ENCODE measurements at places on chromosomes 7 and 10.

DNA sequence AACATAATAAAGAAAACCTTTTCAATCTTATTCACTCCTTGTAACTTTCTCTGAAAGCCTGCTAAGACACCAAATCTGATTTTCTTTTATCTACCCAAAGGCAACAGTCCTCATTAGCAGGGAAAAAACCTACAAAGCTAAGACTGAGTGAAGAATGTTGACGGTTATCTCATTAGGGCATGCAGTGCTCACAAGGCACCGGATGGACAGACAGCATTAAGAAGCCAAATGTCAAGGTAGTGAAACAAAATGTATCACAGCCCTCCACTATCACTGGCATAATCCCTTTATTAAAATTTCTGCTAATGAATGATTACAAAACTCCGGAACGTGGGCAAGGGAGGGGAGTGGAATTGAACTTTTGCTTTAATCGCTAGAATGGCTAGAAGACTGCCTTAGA is 442.8 kb downstream of the NEBL start:
- H3K4me3 ChIP-seq = no peak overlapping the region
- H3K27ac ChIP-seq = no peak overlapping the region
- H3K36me3 ChIP-seq = no peaks in the 10 kb centered on the region

DNA sequence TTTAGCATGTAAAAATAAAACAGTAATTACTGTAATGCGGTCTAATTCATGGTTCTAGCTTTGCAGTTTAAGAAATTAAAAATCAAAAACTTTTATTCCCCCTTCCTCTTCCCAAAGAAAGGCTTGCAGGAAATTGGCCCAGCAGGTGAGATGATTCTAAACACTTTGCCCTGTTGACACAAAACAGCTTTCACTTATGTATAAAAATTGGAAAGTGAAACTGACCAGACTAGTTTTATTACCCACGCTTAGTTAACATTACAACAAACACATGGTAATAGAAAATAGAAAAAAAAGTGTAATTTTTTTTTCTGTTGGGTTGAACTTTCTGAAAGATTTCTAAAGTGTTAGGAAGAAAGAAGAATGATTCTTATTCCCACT is 1.2 kb upstream of the CCDC6 start:
- peaks cover 15% of the 10 kb centered on the region for H3K4me1 ChIP-seq
- H3K27me3 ChIP-seq = no peaks in the 10 kb centered on the region
- peak; percentile 28 for DNase-seq
- H3K4me3 ChIP-seq = peak overlapping the region; percentile 97
- H3K36me3 ChIP-seq = no peaks in the 10 kb centered on the region

GRCh38 chr7:28958235-28958979 is at the start of gene TRIL:
TRIL (minus strand) TSS chr7:28958330; CDS start chr7:28958046, 284 bp downstream.
- no peaks in the 10 kb centered on the region for H3K36me3 ChIP-seq
- H3K4me1 ChIP-seq = peaks cover 10% of the 10 kb centered on the region
- H3K4me3 ChIP-seq = no peak within 1 kb of the TSS

DNA sequence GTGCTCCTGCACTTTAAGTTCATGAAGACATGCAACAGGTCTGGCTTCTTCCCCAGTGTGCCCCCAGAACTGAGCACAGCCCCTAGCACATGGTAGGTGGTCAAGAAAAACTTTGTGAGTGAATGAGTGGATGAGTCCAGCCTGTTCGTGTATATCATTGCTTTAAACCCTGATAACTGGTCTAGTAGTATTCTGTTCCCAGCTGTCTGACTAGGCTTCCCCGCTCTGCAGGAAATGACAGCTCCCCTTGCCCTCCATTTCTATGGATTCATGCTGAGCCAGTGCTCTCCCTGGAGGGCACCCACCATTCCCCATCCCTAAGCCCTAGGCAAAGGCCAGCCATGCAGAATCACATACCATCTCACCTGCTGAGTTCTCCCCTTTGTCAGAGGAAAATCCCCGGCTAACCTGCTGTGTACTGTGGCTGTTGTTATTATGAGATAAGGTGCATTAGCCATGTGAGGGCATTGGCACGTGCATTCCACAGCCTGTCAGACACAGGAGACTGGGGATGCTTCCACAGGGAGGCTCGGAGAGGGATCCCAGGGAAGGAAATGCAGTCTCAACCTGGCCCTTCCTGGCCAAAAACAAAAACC is 698.9 kb downstream of the GRID1 start:
- no peak overlapping the region for H3K27ac ChIP-seq
- no peaks in the 10 kb centered on the region for H3K36me3 ChIP-seq
- H3K4me3 ChIP-seq = no peak overlapping the region

DNA sequence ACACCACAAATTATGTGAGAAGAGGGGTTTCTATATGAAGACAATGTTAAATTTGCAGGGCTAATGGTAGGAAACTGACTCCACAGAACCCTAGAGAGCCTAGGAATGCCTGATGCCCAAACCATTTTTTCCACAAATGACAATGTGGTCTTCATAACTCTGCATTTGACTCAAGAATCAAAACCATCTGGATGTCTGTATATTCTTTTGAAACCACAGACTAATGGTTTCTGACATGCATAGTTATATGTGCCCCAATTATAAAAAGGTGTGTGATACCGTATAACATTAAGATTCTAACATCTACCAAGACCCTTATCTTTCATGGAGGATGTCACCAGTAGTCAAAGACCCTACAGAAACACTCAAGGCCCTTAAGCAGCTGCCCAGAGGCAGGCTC is 20.3 kb downstream of the SEC61G start:
- no peak for DNase-seq
- H3K27ac ChIP-seq = no peak overlapping the region
- no peaks in the 10 kb centered on the region for H3K27me3 ChIP-seq
- H3K4me3 ChIP-seq = no peak overlapping the region
- peaks cover 4% of the 10 kb centered on the region for H3K4me1 ChIP-seq
- no peaks in the 10 kb centered on the region for H3K36me3 ChIP-seq

DNA sequence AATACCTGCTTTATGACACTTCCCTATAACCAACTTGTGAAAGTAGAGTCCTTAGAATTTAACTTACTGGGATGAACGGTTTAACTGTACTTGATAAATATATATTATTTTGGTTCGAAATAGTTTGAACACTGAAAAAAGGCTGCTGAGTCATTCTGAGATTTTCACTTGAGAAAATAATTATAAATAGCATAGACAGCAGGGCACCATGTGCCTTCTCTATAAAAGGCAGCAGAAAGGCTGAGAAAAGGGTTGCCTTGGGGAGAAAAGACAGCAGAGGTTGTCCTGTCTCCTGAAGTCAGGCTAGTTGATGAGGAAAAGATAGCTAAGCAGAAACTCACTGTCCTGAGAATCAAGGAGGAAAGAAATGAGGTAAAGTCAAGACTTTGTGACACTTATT is 92.4 kb downstream of the CTTNBP2 start:
- peak overlapping the region; percentile 87 for H3K27ac ChIP-seq
- H3K27me3 ChIP-seq = no peaks in the 10 kb centered on the region
- peaks cover 44% of the 10 kb centered on the region for H3K4me1 ChIP-seq
- H3K4me3 ChIP-seq = peak overlapping the region; percentile 26
- H3K36me3 ChIP-seq = no peaks in the 10 kb centered on the region

DNA sequence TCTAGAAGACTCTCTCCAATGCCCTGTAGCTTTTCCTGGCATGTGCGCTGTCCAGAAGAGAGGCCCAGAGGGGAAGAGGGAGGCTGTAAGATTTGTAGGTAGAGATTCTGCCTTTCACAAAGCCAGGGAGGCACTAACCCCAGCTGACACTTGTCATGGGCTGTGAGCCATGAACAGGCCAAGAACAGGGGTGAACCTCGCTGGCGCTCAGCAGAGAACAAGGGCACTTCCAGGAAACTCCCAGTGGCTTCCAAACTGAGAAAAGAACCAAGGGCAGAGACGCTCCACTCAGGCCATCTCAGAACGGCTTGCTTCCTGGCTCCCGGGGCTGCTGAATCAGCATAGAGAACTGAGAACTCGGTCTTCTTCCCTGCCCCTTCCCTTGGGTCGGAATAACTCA is 257.8 kb upstream of the ZNF32 start:
- H3K4me1 ChIP-seq = no peaks in the 10 kb centered on the region
- no peak overlapping the region for H3K27ac ChIP-seq
- DNase-seq = no peak
- H3K36me3 ChIP-seq = no peaks in the 10 kb centered on the region
